ENCODE measurements at places on chromosomes 5 and 9. TPM values are rescaled to one million over a fixed set of nuclear protein-coding genes. Genes with fewer than 3 reads are reported as not detected.

Gene SOWAHA
- total RNA-seq: not detected

Gene RGMB
- total RNA-seq: 6.8 TPM

Gene FRMPD1
- total RNA-seq: not detected

Gene PCDHA5
- total RNA-seq: not detected

Gene BNC2
- total RNA-seq: 38.8 TPM

Gene PPP2R2B
- 9.1 TPM for total RNA-seq

Gene GMCL2
- total RNA-seq: not detected

Gene ST8SIA4
- total RNA-seq: not detected

Gene CCL19
- total RNA-seq: not detected

Gene ESM1
- 0.07 TPM for total RNA-seq

All from MG63 (cell line).